ENCODE measurements at places on chromosomes 12 and 14.

DNA sequence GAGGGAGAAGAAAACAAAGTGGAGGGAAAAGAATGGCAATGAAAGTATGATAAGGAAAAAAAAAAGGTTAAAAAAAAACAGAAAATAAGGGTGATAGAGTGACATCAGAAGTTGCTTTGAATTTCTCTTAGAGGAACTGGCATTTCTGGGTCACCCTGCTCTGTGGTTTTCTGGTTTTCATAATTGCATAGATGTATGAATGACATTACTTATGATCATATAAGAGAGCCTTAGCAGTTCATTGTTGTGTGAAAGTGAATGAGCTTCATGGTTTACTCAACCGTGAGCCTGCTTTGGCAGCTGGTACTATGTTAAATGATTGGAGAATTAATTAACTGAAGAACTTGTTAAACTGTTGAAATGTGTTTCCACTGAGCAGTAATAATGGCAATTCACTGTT, 336.4 kb upstream of the FBXO33 start:
- no peak for DNase-seq

GRCh38 chr12:75699251-75699650, 187.8 kb upstream of the KRR1 start:
- no peak for DNase-seq

DNA sequence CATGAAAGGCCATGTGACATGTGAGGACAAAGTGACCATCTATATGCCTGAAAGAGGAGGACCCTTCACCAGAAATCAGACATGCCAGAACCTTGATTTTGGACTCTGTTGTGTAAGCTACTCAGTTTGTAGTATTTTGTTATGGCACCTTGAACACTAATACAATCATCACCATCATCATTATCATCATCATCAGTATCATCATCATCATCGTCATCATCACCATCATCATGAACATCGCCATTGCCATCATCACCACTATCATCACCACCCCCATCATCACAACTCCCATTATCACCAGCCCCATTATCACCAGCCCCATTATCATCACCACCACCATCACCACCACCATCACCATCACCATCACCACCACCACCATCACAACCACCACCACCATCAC, 15.9 kb downstream of the ISCU start:
- no peak for DNase-seq

- DNase-seq = no peak
These were observed 151.1 kb downstream of the PPM1H start for GRCh38 chr12:62783881-62784280.

GRCh38 chr14:43005807-43006206, 1399.1 kb downstream of the LRFN5 start:
- DNase-seq = no peak

DNA sequence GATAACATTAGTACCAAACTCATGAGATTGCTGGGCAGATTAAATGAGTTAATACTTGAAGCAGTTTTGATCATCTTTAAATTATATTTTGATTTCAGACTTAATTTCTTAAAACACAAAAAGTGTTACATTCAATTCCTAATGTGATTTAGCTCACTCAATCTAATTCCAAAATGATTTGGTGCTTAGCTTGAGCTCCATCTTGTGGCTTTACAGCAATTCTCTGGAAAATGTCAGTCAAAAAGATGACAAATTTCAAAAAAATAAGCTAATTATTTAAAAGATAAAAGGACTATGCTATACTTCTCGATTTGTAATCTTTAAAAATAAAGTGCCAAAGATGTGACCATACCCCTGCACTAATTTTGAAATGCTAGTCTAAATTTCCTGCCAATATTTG, 10.1 kb downstream of the LLPH start:
- no peak for DNase-seq

- no peak for DNase-seq
These were observed 75.2 kb upstream of the PLEKHG3 start for GRCh38 chr14:64628940-64629408.

GRCh38 chr12:89333564-89334252, 18.6 kb downstream of the DUSP6 start:
- DNase-seq = no peak

DNA sequence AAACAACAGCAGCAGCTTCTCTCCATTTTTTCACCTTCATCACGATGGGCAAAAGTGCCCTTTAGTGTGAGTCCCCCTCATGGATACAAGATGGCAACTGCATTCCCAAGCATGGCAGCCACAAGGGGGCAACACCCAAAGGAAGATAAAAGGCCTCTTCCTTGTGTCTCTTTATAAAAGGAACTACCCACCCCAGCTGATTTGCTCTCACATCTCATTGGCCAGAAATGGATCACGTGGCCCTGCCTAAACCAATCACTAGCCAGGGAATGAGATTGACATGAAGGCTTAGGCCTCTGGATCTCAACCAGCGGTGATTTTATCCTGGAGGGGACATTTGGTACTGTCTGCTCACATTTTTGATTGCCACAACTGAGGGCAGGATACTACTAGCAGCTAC, 21.9 kb upstream of the IFT81 start:
- DNase-seq = no peak

DNA sequence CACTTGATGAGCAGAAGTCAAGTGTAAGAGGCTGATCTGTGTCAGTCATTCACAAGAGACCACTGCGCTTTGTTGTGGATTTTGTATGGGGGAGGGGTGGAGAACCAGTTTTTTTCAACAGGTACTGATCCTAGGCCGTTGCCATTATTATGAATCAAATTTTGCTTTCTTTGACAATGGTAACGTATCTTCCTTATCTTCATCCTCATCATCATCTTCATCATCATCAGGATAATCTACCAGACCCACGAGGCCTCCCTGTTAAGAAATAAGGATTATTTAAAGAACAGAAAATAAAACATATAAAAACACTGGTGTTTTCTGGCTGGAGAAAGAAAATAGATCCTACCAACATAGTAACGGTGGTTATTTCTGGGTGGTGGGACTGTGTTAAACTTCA, 41.0 kb upstream of the CCDC88C start:
- DNase-seq = no peak

GRCh38 chr14:34262127-34262910, 199.7 kb downstream of the SPTSSA start:
- no peak for DNase-seq

DNA sequence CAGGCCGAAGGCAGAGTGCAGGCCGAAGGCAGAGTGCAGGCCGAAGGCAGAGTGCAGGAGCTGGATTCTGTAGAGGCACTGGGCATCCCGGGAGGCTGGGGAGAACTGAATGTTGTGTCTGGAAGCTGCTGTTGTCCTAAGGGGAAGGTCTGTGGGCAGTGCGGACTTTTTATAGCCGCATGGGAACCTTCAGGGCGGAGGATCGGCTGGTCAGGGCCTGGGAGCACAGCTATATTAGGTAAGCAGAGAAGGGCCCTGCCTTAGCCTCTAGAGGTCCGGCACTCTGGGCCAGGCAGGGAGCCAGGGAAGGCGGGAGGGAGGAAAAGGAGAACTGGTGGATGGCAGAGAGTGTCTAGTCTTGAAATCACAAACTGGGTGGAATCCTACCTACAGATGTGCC, 14.2 kb downstream of the CABP1 start:
- DNase-seq = no peak

DNA sequence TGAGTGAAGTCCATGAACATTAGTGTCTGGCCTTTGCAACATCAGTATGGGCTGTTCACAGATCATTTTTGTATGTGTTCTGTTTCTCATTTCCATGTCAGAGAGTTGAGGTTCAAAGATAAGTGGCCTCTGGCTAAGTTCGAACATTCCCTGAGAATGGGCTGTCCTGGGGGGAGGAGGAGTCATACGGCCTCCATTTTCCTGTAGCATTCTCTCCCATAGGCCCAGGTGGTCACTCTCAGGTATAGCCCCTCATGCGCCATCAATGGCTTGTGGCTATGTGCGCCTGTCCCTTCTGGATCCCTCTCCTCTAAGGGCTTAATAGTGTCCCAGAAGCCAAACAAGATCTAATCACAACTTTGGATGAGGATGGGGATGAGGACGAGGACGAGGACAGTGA, 165.0 kb downstream of the PAX9 start:
- DNase-seq = no peak

All from kidney epithelial cell (primary cell).